Bronchial smooth muscle cell (primary cell): ENCODE measurements at places on chromosomes 3 and 15. TPM values are rescaled to one million over a fixed set of nuclear protein-coding genes. Genes with fewer than 3 reads are reported as not detected.

GOLIM4 gene
- total RNA-seq = 65.7 and 77.0 TPM in 2 replicates

ALDH1A3 gene
- total RNA-seq = 80.7 and 213 TPM in 2 replicates

ZNF717 gene
- 19.7 and 21.3 TPM in 2 replicates for total RNA-seq

FMN1 gene
- 2.8 and 26.4 TPM in 2 replicates for total RNA-seq

IGSF11 gene
- total RNA-seq = 0.09 TPM in 1 of 2 replicates, not detected in the other

NDUFB5 gene
- 176 and 177 TPM in 2 replicates for total RNA-seq

CPNE9 gene
- total RNA-seq = under 0.01 TPM in 1 of 2 replicates, not detected in the other

PAQR9 gene
- total RNA-seq = 0.16 TPM in 1 of 2 replicates, not detected in the other

SEC62 gene
- 38.6 and 60.9 TPM in 2 replicates for total RNA-seq

TRH gene
- total RNA-seq = not detected in 2 replicates

ATP13A4 gene
- total RNA-seq = 0.86 and 1.3 TPM in 2 replicates

POLQ gene
- total RNA-seq = 1.9 and 2.7 TPM in 2 replicates

TUBGCP5 gene
- 19.7 and 20.2 TPM in 2 replicates for total RNA-seq

GOLGA8R gene
- total RNA-seq = 2.7 TPM in 2 replicates

POMGNT2 gene
- total RNA-seq = 7.9 and 15.7 TPM in 2 replicates

C3orf52 gene
- 2.0 and 3.0 TPM in 2 replicates for total RNA-seq

TRPM1 gene
- not detected in 2 replicates for total RNA-seq

PAQR5 gene
- 2.8 and 2.9 TPM in 2 replicates for total RNA-seq

DUOXA2 gene
- total RNA-seq = not detected in 2 replicates
